ENCODE measurements at places on chromosomes 2 and 18. TPM values are rescaled to one million over a fixed set of nuclear protein-coding genes. Genes with fewer than 3 reads are reported as not detected.

The PXDN gene
- 153 TPM for polyA plus RNA-seq

The UCN gene
- 0.59 TPM for polyA plus RNA-seq

The KRTCAP3 gene
- 8.1 TPM for polyA plus RNA-seq

The CNGA3 gene
- polyA plus RNA-seq: not detected

The B4GALT6 gene
- 17.1 TPM for polyA plus RNA-seq

The VAMP5 gene
- 39.0 TPM for polyA plus RNA-seq

The FKBP1B gene
- polyA plus RNA-seq: 14.3 TPM

The C2orf15 gene
- 13.5 TPM for polyA plus RNA-seq

The IL37 gene
- polyA plus RNA-seq: not detected

DNA sequence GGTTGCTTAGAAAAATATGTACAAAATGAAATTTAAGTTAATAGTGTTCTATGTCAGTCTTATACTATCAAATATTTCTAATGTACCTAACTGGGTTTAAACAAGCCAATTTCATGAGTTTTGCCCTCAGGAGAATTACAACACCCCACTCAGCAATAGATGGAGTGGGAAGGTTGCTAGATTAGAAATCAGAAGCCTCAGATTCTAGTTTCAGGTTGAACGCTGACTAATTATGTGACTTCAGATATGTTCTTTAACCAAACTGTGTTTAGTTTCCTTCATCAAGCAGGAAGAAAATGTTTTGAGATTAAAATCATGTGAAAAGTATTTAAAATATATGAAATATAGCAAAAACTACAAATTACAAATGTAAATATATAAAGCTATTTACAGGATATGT is 133.8 kb upstream of the KCNH7 start:
- DNase-seq: no peak

DNA sequence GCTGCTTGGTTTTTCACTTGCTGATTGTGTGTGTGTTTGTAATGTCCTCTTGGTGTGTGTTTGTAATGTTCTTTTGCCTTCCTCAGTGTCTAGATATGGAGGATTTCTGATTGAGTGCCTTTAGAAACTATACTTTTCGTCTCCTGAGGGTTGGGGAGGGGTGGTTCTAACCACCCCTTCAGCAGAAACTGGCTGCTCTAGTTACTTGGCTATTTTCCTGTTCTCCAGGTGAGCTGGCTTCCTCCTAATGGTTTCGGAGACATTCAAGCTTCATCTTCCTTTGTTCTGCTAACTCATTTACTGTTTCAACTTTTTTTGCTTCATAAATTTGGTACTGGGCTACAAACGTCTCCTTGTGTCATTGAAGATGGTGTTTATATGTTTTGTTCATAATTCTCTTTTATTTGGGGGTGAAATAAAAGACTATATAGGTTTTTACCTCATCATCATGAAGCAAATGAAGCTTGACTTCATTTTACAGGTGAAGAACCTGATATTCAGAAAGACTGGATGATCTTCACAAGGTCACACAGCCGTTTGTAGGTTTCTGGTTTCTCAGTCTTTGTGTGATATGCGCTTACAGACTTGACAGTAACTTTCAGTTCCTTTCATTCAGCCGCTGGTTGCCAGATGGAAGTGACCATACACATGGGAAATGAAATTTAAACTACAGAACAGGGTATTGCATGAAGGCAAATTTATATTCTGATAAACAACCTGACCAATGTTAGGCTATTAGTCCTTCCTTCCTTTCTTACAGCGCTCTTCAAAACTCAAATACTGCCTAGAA is 238.5 kb downstream of the GALR1 start:
- no peak for DNase-seq

- no peak for DNase-seq
Observed at GRCh38 chr2:231781798-231782726, 980 bp upstream of the PDE6D start.

DNA sequence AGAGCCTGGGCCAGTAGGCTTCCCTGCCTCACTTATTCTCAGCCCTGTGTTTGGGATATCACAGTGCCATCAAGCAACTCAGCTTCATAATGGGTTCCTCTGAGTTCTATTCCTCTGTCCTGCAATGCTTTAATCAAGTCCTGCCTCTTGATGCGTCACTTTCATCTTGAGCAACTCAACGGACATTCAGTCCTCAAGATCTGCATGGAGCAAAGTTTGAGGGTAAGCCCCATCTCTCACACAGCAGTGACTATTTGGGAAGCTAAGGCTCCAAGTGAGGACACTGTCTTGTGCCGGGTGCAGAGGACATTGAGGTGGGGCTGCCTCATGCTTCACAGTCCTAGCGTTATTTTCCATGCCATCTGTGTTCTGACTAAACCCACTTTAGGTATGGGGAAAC is 50.9 kb upstream of the PLB1 start:
- no peak for DNase-seq

DNA sequence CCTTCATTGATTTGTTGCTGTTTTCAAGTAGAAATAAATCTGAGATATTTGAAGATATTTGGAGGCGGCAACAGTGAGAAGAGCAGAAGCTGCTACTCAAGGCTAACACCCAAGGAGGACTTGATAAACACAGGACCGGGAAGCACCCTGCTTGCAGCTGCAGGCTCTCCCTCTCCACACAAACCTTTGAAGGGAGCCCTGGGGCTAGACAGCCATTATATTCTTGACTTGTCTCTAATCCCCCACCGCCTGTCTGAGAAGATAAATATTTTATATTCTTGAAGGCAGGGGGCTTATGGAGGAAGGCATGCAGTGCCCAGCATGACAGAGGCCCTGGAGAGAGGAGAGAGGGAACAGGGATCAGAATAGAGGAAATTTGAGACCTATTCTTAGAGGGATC is 50.9 kb upstream of the SMAD2 start:
- DNase-seq: no peak

GRCh38 chr18:69265656-69266055 is 135.0 kb upstream of the DOK6 start:
- no peak for DNase-seq

- no peak for DNase-seq
Observed at GRCh38 chr2:161782615-161783014, 158.4 kb downstream of the SLC4A10 start.

DNA sequence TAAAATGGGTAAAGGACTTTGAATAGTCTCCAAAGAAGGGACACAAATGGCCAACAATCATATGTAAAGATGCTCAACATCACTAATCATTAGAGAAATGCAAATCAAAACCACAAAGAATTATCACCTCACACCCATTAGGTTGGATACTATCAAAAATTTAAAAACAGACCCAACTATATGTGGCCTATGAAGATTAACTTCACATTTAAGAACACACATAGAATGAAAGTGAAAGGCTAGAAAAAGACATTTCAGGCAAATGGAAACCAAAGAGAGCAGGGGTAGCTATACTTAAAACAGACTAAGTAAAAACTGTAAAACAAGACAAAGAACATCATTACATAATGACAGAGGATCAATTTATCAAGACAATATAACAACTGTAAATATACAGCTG is 53.5 kb upstream of the ASPRV1 start:
- DNase-seq: no peak

- DNase-seq: no peak
Observed at GRCh38 chr2:150647943-150648342, 160.5 kb upstream of the RND3 start.

- no peak for DNase-seq
Observed at GRCh38 chr2:176876493-176877103, 336.0 kb upstream of the HNRNPA3 start.

DNA sequence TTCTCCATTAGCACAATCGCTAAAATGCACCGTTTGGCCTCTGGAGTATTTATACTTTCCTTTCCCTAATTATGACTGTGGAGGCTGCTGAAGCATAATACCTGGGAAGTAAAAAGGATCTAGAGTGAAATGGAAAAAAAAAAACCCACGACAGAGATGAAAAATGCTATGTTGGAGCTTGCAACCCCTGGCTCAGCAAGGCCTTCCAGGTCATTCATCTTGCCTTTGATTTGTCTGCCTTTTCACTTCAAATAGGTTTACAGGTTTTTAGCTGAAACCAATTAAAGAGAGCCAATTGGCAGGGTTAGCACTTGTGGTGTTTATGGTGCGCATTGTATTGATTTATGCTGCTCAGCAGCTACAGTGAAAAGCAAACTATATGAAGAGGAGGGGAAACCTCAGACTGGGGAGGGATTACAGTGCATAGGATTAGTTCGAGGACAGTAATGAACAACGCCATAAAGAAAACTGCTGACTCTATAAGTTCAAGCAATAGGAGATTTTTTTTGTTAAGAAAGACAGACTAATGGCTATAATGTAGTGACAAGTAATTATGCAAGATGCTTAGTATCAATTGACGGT is 347.9 kb downstream of the MEIS1 start:
- DNase-seq: no peak

- DNase-seq: no peak
Observed at GRCh38 chr2:174784316-174784715, 20.0 kb upstream of the CHRNA1 start.

DNA sequence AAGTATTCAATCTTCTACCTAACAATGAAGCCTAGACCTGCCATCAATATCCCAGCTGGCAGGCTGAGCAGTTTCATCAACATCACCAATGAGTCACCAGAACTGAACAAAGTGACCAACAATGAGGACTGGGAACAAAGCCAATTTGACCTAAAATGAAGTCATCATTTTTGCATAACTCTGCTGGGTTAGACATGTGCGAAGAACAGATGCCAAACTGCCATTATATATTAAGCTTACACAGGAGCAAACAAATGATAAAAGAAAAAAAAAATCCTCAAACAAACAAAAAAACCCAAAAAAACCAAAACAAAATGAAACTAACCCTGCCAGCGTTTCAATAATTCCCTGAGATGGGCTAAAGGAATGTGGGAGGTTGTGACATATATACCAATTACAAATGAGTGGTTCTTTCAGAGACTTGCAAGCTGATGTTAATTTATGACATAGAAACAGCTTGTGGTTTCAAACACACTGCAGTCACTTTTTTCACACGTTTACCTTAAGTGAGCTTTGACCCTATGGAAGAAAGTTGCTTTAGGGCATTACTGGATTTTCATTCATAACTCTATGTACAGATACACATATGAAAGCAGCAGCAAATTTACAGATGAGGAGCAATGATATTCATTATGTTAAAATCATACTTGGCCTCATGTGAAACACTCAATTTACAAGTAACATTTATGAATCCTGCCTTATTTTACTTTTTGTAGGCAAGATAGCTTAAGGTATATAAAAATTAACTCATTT is 56.9 kb upstream of the CCDC141 start:
- DNase-seq: no peak

DNA sequence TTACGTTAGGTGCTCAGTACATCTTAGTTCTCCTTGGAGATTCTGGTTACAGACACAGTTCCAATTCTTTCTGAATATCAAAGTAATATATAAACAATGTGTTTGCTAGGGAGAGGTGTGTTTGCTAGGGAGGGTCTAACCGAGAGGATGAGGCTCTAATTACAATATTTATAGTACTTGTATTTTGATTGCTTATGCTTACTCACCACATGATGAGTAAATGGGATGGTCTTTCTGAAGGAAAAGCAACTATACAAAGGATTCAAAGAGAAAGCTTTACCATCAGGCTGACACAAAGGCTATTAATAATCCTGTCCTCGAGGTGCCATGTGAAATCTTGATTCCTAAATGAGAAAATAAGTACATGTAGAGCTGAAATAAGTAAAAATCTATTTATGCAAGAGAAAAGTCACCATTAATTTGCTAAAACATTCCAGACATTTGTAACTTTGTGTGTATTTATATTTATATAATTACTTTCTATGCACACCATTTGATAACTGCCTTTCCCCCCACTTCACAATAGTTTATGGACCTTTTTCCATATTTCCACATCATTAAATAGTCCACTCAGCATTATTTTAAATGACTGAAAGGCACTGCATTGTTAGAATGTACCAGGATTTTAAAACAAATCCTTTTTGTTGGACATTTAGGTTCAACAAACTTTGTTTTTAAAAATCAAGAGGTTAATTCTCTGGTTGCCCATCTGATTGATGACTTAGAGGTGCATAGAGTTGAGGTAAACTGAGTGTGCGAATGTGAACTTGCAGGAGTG is 94.5 kb upstream of the FN1 start:
- DNase-seq: no peak

- no peak for DNase-seq
Observed at GRCh38 chr2:10252224-10252623, 50.5 kb upstream of the HPCAL1 start.

DNA sequence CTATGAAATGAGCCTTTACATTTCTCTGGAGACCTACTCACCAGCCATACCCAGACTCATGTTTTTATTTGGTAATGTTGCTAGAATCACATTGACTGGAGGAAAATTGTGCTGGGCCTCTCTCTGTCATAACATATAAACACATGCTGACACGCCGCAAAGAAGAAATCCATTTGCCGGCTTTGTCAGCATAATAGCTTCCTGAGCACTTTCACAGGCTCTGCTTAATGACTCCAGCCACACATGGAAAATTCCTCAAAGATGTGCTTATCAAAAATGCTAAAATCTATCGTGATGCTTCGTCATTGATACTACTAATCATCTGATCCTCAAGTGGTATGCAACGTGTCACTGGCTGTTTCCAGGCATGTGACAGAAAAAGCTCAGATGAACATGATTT is 63.1 kb downstream of the RND3 start:
- no peak for DNase-seq

Measured in right renal cortex interstitium (tissue), 3 donors.